Stimulated activated CD8-positive, alpha-beta memory T cell treated with anti-CD3 and anti-CD28 coated beads, Interleukin-15, amount 100 ng/mL, for 48 hours (primary cell): ENCODE measurements at places on chromosomes 11 and 22.
A peak's percentile ranks its signal among the peaks of the same experiment; 100 is the strongest.

- DNase-seq = no peak
These were observed 36.8 kb upstream of the CSTF3 start for GRCh38 chr11:33197915-33198727.

GRCh38 chr11:117498791-117499190, 171.1 kb downstream of the CEP164 start:
- no peak for DNase-seq

GRCh38 chr11:117009905-117010605, 88.2 kb downstream of the SIK3 start:
- no peak for DNase-seq

DNA sequence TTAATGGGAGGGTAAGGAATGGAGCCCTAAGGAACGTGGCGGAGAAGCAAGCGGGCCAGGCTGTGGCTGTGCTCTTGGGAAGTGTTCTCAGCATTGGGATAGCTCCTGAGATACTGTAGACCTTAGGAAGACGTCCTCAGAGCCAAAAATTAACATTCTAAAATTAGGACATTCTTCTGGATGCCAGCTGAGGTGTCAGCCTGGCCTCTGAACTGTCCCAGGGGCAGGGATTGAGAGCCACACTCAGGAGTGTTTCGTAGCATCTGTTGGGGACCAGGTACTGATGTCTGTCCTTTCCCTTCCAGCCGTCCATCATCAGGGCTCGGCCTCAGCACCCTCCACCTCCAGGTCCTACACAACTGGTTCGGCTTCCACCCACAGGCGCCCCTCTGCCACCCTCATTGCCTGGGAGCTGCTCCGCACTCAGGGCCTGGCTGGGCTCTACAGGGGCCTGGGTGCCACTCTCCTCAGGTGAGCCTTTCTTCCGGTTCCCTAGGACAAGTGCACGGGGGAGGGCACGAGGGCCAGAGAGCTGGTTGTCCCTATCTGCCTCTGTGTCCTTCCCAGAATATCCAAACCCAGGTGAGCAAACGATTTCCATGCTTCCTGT, 23.6 kb downstream of the SLC25A18 start:
- DNase-seq = no peak

GRCh38 chr11:134515081-134515960, 103.3 kb upstream of the B3GAT1 start:
- no peak for DNase-seq

- DNase-seq = no peak
These were observed 6.6 kb upstream of the CABP7 start for GRCh38 chr22:29713156-29713727.

DNA sequence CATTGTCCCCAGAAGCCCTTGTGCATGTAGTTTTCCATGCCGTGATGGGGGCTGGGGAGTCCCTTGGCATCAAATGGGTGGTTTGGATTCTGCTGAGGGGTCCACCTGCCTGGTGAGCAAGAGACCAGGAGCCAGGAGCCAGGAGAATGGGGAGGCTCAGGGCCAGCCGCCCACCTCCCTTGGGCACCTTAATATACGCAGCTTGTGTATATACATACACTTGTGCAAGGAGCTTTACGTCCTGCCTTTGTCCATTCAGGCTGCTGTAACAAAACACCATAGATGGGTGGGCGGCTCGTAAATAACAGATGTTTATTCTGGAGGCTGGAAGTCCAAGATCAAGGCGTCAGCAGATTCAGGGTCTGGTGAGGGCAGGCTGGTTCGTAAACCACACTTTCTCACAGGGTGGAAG, 62.5 kb downstream of the SMIM38 start:
- DNase-seq = no peak

- DNase-seq = no peak
These were observed 245.7 kb downstream of the C11orf87 start for GRCh38 chr11:109667719-109668118.

DNA sequence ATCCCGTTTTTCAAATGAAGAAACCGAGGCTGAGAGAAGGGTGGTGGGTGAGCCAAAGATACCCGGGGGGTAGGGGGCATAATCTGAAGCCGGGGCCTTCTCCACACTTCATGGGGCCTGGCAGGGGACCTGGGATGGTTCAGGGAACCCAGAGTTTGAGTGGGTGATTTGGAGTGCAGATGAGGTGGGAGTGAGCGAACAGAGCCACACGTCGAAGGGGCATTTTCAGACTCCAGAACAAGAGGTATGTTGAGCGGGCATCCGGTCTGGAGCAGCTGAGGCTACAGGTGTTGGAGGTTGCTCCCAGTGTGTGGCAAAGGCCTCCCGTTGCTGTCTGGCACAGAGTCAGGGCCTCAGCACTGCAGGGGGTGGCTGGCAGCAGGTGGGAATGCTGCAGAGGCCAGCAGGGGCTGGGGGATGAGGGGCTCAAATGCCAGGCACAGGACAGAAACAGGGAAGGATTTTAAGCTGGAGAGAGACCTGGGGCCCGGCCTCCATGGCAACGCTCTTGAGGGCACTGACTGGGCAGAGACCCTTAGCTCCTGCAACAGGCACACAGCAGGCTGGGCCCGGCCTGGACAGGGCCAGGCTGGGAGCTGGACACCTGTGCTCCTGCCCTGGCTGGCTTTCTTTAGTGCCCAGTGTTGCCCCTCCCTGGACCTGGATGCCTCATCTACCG, 46.2 kb downstream of the WNT11 start:
- no peak for DNase-seq

DNA sequence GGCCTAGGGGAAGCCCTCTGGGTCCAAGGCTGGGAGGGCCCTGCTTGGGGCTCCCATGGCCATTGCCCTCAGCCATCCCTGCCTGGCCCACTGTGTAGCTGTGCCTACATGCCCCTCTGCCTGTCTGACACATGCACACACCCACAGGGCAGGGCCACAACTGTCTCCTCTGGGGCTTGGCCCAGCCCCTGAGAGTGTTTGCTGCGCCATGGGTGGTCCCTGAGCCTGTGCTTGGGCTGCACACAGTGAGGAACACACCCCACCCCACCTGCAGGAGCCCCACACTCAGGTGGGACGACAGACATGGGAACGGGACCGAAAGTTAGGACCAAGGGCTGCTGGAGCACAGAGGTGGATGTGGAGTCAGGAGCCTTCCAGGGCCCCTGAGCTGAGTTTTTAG, 489.5 kb downstream of the TBC1D22A start:
- DNase-seq = no peak

GRCh38 chr22:23113847-23114720, 27.7 kb downstream of the RSPH14 start:
- DNase-seq = no peak

DNA sequence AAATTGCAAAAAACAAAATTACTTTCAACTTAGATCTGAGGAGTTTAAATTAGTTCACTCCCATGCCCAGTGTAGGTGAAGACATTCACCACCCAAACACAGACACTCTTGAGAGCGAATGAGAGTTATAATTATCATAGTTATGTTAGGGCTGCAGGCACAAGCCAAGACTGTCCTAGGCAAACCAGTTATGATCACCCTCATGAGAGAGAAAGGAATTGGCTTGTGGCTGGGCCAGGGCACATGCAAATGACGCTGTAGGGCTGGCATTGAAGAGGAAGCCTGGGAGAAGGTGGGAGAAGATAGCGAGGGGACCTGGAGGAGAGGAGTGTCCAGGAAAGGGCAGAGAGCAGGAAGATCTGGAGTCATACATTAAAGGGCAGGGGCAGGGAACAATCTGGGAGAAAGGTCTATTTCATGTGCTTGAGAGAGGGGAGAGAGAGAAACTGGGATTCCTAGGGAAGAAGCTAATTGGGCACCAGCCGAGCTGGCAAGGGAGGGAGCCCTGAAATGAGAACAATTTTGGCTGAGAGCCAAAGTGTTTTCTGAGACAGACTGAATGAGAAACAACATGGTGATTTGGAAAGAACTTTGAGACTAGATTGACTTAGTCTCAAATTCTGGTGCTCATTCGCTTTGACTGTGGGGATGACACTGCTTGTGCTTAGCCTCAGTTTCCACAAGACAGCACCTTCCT, 279.9 kb downstream of the KIRREL3 start:
- DNase-seq = no peak

GRCh38 chr11:60953781-60954180, 1.8 kb upstream of the SLC15A3 start:
- no peak for DNase-seq

- DNase-seq = no peak
These were observed 44.4 kb upstream of the WNT11 start for GRCh38 chr11:76250520-76251225.

DNA sequence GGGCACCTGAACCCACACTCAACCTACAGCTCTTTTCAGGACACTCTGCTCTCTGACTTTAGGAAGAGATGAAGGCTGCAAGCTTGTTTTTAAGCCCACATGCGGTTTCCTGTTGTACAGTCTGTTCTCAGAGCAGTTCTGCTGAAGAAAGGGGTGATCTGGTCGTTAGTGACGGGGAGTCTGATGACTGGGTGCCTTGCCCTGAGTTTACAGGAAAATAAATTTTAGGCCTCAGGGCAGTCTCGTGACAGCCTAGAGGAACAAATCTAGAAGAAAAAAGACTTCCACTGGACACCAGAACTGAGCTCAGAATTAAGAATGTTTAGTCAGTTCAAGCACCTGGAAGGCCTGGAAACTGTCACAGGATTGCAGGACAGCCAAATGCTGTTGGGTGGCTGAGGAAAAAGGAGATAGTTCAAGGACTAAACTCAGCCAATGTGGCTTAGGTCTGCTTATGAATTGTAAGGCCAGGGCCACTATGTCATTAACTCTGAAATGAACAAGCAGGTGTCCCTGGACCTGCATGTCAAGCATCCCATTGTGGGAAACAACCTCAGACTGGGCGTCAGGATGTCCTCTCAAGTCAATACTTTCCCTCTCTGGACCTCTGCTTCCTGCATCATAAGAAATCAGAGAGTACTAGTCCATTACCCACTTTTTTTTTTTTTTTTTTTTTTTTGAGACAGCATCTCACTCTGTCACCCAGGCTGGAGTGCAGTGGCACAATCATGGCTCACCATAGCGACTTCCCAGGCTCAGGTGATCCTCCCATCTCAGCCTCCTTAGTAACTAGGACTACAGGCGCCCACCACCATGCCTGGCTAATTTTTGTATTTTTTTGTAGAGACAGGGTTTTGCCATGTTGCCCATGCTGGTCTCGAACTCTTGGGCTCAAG, 5.7 kb downstream of the PIK3IP1 start:
- peak; percentile 44 for DNase-seq

GRCh38 chr11:65696802-65697552, 15.1 kb upstream of the KAT5 start:
- no peak for DNase-seq

- DNase-seq = no peak
These were observed 16.0 kb upstream of the MIF start for GRCh38 chr22:23878219-23878618.

DNA sequence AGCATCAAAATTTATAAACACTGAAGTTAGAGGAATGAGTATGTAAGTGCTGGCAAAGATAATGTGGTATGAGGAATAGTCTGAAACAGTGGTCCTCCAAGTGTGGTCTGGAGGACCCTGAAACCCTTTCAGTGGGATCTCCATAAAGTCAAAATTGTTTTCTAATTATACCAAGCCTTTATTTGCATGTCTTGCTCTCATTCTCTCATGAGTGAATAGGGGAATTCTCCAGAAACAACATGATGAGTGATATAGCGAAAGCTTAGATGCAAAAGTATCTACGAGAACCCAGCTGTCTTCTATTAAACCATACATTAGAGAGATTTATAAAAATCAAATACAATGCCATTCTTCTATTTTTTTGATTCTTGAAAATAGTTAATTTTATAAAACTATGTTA, 145.0 kb upstream of the RAG2 start:
- DNase-seq = no peak

DNA sequence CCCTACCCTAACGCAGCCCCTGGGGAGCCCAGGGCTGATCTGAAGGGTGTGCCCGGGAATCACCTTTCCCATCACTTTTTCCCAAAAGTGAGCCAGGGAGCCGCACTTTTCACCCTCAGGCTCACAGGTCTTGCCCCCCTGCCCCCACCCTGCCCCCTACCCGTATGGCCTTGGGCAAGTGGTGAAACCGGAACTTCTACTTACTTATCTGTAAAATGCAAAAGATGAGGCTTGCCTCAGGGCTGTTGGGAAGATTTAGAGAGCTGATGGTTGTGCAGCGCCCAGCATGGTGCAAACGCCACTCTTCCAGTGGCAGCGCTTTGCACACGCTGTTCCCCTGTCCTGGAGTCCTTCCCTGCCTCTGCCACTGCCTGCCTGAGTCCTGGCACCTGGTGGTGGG, 8.0 kb downstream of the SYT12 start:
- no peak for DNase-seq

GRCh38 chr11:96464700-96465307, 75.0 kb downstream of the JRKL start:
- DNase-seq = no peak

GRCh38 chr22:37010976-37011375, 8.3 kb downstream of the TST start:
- no peak for DNase-seq

DNA sequence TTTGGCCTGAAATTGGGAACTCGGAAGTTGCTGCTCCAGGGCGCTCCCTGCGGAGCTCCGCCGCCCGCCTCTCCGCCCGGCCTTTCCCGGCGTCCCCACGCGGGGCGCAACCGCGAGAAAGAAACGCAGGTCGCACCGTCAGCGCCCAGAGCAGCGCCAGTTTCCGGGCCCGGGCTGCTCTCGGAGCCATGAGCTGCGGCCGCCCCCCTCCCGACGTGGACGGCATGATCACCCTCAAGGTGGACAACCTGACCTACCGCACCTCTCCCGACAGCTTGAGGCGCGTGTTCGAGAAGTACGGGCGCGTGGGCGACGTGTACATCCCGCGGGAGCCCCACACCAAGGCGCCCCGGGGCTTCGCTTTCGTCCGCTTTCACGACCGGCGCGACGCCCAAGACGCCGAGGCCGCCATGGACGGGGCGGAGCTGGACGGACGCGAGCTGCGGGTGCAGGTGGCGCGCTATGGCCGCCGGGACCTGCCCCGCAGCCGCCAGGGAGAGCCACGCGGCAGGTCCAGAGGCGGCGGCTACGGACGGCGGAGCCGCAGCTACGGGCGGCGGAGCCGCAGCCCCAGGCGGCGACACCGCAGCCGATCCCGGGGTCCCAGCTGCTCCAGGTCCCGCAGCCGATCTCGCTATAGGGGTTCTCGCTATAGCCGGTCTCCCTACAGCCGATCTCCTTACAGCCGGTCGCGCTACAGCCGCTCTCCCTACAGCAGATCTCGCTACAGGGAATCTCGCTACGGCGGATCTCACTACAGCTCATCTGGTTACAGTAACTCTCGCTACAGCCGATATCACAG, 521 bp downstream of the SRSF8 start:
- DNase-seq = peak; percentile 62

DNA sequence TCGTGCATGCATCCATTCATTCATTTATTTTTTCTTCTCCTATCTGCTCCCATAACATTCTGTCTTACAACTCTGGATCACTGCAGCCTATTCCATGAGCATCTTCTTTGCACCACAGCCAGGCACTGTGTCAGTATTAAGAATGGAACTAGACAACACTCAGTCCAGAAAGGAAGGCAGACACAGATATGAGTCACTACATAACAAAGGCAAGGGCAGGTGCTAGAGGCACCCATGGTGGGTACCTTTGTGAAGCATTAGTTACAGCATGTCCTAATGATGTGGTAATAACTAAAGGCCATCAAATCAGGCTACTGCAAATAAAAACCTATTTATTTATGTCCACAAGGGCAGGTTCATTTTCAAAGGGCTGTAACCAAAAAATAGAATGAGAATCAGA, 28.1 kb downstream of the TENM4 start:
- no peak for DNase-seq

GRCh38 chr11:102555091-102555490, 24.5 kb upstream of the MMP7 start:
- no peak for DNase-seq
